COR-L47 (cell line): ENCODE measurements at places on chromosomes 3 and 15.
A peak's percentile ranks its signal among the peaks of the same experiment; 100 is the strongest.

DNA sequence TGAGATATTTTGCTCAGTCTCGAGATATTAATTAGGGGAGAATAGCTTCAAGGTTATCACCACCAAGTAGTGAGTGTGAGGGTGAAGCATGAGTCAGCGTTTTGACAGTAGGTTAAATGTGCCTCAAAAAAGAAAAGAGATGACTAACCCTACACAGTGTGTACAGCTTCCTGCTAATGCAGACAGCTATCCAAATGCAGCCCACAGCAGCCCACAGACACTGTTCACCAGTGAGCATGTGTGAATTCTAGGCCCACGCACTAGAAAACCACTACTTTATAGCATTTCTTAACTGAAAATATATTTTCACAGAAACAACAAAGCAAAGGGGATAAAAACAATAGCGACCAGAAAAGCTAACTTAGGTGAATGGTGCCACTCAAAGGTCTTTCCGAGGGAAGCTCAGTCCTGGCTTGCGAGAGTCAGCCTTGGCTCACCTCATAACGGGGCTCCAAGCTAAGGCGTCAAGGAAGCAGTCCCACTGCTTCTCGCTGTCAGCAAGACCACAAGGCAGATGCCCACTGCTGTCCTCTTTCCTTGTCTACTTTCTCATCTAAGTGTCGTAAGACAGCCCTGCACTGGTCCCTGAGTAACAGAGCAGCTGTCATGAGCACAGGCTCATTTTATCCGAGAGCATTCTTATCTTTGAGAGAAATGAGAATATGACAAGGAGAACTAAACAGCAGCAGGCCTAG, 47.6 kb downstream of the TXNRD3 start:
- no peak for DNase-seq

GRCh38 chr3:38281895-38282686, at the start of gene SLC22A14:
TSS of gene SLC22A14 (plus strand) at chr3:38282294. CDS start at chr3:38306027, 23,733 bp downstream.
- no peak for DNase-seq

DNA sequence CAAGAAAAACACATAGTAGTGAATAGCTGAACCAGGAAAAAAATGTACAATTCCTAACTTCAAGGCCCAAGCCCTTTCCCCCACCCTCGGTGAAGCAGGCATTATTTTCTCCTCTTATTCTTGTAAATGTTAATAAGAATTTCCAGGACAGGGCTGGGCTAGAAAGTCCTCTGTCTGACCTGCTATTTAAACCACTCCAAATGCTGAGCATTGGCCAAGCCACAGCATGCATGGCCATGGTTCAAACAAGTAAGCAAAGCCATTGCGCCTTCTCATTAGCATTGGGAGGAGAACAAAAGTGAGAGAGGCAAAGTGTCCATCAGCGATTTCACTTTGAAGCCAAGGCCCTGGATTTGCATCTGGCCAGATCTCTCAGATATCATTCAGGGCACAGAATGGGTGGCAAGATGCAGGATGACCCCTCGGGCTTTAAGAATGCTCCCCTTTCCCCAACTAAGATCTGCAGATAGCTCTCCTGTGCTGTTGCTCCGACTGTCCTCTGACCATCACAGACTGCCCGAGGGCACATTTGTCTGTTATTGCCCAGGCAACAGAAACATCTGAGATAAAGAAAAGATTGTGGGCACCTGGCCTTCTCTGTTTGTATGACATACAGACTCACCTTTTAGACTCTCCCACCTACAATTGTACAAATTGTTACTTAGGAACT, 46.3 kb downstream of the CEMIP start:
- DNase-seq: peak; percentile 20

GRCh38 chr15:66603301-66604179, 37.7 kb upstream of the LCTL start:
- DNase-seq: peak; percentile 69

GRCh38 chr3:129690406-129690805, 83.9 kb upstream of the PLXND1 start:
- DNase-seq: peak; percentile 53

GRCh38 chr3:47646362-47646761, 67.7 kb upstream of the CSPG5 start:
- DNase-seq: no peak

- DNase-seq: no peak
Measured at GRCh38 chr3:173943264-173943663, 545.7 kb downstream of the NLGN1 start.

DNA sequence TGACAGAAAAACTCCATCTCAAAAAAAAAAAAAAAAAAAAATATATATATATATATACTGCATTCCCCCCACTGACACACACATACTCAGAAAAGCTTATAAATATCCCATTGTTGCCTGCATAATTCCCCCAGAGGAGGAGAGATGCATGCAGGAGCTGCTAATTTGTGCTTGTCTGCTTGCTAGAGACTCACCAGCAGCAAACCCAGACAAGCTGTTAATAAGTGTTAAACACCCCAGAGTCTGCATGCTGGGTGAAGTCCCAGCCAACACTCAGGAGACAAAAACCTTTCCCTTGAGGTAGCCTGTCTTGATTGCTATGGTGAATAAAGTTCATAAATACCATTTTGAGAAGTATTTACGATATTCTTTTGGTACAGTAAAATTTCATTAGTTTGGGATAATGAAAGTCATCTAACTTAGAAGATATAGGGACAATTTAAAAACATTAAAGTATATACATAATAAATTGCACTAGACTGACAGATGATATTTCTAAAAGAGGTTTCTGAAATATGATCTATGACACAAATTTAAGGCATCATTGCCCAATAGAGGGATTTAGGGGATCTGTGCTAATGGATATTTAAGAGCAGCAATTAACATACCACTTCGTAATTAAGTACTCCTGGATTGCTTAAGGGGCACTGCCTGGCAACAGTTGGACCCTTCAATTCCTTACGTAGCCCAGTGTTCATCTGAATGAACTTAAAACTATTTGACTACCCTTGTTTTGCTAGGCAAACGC, 400.0 kb upstream of the C2CD4B start:
- DNase-seq: no peak

- DNase-seq: no peak
Measured at GRCh38 chr3:47685037-47685436, 96.7 kb downstream of the SMARCC1 start.

GRCh38 chr15:63157891-63158431, 684 bp upstream of the RPS27L start:
- no peak for DNase-seq

GRCh38 chr3:52423173-52423572, 21.7 kb downstream of the SEMA3G start:
- DNase-seq: no peak

DNA sequence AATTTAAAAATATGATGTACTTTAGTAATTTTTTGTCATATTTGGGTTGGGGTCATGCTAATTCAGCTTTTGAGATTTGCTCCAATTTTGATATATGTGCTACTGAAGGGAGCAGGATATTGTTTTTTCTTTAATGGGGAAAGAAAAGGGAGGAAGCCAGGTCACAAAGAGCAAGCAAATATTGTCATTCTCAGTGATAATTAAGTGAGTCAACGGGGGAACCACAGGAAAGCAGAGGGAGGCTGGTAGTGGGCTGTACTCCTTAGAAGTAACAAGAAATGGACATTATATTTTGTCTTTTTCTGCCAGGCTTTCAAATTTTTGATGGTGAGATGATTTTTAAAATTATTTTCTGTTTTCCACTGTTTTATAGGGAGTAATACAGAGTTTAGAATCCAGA, 45.6 kb upstream of the NMD3 start:
- DNase-seq: peak; percentile 20

DNA sequence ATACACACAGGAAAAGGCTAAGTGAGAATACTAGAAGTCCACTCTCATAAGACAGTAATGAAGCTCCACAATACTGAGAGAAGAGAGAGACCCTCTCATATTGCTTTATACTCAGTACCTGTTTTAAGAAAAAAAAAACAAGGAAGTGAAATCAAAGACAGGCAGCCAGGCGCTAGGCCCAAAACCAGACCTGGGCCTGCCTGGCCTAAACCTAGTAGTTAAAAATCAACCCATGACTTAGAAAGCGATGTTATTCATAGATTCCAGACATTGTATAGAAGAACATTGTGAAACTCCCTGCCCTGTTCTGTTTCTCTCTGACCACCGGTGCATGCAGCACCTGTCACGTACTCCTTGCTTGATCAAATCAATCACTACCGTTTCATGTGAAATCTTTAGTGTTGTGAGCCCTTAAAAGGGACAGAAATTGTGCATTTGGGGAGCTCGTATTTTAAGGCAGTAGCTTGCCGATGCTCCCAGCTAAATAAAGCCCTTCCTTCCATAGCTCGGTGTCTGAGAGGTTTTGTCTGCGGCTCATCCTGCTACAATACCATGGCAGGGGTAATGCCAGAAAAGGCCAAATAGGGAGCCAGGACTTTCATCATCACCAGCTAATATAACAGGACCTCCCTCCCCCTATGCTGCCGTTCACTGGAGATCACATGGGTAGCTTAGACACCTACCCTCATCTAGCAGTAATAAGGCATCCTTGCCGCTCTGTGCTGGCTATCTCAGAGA, 1294.1 kb downstream of the NSUN3 start:
- no peak for DNase-seq

DNA sequence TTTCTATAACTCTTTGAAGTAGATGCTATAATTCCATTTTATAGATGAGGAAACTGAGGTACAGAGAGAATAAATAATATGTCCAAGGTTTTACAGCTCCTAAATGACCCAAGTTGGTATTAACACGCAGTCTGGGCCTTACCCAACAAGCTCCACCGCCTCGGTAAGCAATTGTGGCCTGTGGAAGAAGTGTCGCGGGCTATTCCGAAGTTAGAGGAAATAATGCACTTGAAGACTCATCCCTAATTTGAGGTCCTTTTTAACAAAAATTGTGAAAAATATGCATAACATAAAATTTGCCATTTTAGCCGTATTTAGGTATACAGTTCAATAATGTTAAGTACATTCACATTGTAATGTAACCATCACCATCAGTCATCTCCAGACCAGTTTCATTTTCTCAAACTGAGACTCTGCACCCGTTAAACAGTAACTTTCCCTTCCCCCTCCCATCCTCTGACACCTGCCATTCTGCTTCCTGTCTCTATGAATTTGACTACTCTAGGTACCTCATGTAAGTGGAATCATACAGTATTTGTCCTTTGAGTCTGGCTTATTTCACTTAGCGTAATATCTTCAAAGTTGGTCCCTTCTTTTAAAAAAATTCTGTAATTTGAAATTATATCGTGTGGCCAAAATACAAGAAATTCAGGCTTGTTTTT, 18.2 kb downstream of the IDH3A start:
- DNase-seq: no peak

DNA sequence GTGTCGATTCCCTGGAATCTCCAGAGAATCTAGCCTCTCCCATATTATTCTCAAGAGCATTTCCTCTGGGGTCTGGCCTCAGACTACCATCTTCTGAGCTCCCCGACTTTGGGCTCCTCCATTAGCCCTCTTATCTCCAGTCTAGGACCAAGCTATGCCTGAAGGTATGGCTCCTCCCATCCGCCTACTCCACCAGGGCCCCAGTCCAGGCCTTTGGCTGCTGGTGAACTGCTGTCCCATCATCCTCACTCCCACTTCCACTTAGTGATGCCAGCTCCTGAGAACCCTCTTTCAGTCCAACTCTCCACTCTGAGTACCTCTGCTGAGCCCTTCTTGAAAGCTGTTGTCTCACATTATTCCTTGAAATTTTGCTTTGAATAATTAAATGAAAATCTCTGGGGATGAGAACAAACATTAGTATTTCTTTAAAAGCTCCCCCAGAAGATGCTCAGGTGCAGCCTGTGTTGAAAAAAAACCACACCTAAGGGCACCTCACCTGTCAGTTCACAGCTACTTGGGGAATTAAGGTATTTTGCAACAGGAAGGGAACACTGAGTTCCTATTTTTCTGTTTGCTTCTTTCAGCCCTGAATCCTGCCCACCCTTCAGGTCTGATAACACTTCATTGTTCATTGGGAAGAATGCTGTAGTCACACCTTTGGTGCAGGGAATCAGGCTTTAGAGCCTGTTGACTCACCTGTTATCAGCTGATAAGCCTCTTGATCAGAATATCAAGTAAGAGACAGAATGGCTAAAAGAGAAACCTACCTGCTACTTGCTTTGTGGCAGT, 9.5 kb downstream of the CLDN18 start:
- DNase-seq: no peak

DNA sequence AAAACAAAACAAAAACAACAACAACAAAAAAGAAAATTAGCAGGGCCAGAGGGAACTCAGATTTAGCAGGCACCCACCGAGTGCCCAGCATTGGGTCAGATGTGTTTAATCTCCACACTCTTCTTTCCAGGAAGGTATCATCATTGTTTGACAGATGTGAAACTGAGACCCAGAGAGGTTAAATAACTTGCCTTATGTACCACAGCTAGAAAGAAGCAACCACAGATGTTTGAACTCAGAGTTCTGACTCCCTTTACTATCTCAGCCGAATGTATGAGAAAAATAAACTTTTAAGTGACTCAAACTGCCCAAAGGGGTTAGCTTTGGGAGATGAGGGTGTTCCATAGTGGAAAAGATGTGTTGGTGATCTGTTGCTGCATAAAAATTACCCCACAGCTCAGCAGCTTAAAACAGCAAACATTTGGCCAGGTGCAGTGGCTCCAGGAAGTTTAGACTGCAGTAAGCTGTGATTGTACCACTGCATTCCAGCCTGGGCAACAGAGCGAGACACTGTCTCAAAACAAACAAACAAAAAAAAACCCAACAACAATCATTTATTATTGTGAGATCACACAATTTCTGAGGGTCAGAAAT, 4.5 kb upstream of the RPP25 start:
- no peak for DNase-seq

DNA sequence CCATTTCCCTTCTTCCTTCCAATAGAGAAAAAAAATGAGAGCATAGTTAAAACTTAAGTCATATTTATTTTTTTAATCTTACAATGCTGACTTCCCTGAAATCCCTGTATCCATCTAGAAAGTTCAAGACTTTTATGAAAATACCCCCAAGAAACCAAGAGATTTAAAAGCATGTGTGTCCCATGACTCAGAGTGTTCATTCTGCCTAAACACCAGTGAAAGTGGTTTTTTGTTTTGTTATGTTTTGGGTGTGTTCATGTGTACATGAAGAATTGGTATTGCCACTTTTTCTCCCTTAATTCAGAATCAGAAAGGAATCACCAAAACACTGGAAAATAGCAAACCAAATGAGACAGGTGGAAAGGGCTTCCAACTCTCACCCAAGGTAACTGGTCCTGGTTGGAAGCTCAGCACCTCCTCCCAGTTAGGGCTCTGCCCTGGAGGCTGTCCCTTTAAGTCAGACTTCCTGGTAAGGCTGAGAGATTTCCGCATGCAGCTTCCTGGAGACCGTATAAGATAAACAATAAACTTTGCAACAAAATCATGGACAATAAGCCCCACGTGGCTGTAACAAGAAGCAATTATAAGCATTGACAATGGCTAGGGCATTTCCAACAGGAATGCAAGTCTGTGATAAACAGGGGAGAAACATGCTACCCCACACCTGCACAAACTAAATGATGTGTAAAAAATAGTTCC, 121.9 kb upstream of the ARHGEF3 start:
- peak; percentile 1 for DNase-seq
